ENCODE measurements at places on chromosomes 7 and 10.

DNA sequence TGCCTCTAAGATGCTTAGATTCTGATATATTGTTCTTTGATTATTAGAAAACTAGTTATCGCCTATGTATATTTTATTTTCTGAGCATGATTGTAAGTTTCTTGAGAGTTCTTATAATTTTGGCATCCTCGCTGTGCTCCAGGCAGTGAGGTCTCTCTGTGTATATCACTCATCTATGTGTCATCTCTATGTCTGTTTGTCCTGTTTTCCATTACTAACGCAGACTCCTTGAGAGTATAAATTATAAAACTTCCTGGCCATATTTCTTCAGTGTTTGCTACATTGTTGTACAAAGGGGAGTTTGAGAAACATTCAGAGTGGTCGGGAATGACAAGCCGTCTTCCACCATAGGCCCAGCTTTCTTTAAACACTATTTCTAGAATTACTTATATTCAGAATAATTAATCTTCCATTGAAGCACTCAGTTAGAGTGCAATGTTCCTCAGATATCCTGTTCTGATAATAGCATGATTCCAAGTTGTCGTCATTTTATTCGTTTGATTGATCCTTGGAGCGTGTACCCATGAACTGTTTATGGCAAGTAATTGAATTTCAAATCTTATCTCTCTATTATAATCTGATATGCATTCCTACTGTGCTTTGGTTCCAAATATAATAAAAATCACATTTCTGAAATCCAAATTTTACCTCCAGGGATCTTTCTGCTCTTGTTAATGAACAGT is 206.6 kb downstream of the BAMBI start:
- DNase-seq: no peak

DNA sequence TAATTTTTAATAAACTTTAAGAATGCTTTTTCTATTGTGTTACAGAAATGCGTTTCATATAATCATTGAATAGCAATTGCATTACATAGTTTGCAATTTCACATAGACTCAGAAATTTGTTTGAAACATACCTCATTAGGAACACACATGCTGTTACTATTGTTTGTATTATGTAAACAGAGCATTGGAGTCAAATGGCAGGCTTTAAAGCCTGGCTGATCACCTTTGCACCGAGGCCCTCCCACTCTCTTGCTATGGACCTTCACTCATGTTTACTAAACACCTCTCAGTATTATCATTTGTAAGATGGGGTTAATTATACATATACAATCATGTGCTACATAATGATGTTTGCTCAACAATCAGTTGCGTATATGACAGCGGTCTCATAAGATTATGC is 203.6 kb upstream of the NPSR1 start:
- DNase-seq: no peak

DNA sequence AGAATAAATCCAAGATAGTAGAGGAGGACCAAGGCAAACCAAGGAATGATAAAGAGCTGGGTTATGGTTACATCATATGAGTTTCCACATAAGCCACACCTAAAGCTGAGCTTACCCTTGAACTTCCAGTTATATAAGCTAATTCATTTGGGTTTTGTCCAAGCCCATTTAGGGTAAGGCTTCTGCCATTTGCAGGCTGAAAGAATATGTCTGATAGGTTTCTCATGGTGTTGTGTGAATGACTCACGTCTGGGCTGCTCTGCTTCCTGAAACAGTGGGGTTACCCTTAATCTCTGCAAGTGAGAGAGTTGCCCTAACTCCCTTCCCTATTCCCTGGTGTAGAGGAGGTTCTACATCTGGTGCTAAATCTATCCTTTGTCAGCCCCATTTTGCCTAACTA is 60.8 kb downstream of the PTTG1IP2 start:
- no peak for DNase-seq

DNA sequence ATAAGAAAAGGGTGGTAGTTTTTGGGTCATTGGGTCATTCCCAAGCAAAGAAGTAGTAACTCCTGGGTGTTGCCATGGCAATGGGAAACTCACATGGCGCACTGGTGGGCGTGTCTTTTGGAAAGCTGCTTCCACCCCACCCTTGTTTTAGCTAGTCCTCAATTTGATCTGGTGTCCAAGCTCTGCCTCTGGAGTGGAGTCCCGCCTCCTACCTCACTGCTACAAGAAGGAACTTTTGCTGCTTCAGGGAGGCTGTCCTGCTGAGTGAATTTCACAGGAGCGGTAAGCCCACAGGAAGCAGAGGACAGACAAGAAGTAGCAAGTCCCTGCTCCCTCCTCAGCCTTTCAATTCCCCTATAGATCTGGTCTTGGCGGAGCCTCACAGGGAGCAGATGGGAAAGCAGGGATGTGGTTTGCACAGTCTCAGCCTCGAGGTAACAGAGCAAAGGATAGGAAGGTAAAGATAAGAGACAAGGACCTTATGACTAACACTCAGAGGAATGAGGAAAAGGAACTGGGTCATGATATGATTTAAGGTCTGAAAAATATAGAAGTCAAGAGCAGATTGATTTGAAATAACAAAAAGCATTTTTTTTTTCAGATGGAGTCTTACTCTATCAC is 700.3 kb downstream of the TNS3 start:
- no peak for DNase-seq

DNA sequence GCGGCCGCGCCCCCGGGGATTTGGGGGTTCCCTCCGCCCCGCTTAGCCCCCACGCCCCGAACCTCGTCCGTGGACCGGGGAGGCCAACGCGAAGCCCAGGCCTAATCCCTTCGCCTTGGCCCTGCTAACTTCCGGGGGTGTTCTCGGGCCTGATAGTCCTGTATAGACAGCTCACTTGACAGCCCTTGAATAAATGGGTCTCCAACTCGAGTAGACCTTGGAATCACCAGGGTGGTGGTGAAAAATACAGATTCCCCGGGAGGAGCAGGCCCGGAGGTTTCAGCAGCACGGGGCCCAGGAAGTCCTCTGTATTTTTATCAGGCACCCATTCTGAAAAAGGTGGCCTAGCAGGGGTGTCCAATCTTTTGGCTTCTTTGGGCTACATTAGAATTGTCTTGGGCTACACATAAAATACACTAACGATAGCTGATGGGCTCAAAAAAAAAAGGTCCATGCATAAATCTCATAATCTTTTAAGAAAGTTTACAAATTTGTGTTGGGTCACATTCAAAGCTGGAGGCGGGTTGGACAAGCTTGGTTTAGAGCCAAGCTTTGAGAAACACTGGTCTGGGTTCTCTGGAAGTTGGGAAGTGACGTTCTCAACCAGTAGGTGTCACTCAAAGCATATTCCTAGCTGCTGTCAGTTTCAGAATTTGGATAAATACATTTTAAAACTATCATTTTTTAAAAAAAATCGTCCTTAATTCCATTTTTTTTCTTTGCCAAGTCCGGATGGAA is 221.7 kb downstream of the PHTF2 start:
- peak; percentile 34 for DNase-seq

- no peak for DNase-seq
Observed at GRCh38 chr10:59167512-59167911, 8.9 kb upstream of the PHYHIPL start.

- no peak for DNase-seq
Observed at GRCh38 chr10:132738454-132739224, 47.3 kb downstream of the NKX6-2 start.

- DNase-seq: no peak
Observed at GRCh38 chr7:22356701-22357310, at the start of gene RAPGEF5. Gene RAPGEF5 (minus strand): TSS chr7:22357154. CDS start chr7:22357060, 94 bp downstream.

- no peak for DNase-seq
Observed at GRCh38 chr10:30422981-30423654, 10.9 kb upstream of the MAP3K8 start.

DNA sequence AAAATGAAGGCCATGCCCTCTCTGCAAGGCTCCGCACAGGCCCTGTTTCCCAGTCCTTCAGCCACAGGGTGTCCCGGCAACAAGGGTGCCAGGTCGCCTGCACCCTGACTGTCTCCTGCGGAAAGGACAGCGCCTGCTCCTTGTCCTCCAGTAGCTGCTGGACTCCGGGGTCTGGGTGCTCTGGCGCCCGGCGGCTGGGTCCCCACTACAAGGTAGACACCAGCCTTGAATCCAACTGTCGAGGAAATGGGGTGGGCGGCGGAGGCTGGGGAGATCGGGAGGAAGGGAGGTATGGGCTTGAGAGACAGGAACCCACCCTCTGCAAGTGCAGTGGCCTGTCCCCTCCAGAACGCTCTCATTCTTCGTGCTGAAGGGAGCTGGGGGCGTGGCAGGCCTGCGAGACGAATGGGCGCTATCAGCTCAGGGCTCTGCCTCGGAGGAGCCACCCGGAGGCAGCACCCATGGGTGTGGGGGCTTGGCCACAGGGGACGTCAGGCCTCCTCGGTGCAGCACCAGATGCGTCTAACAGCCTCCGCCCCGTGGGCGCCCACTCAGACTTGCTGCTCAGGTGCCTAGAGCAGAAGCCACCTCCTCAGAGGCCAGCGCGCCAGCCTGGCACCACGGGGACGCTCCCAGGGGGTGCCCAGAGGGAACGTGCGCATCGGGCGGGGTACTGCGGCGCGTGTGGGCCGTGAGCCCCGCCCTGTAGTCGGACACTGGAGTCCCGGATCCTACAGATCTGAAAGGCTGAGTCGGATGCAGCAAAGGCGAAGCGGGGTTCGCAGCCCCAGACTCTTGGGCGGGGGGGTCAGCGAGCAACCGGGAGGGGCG is 15.6 kb downstream of the ADAM8 start:
- DNase-seq: peak; percentile 63

DNA sequence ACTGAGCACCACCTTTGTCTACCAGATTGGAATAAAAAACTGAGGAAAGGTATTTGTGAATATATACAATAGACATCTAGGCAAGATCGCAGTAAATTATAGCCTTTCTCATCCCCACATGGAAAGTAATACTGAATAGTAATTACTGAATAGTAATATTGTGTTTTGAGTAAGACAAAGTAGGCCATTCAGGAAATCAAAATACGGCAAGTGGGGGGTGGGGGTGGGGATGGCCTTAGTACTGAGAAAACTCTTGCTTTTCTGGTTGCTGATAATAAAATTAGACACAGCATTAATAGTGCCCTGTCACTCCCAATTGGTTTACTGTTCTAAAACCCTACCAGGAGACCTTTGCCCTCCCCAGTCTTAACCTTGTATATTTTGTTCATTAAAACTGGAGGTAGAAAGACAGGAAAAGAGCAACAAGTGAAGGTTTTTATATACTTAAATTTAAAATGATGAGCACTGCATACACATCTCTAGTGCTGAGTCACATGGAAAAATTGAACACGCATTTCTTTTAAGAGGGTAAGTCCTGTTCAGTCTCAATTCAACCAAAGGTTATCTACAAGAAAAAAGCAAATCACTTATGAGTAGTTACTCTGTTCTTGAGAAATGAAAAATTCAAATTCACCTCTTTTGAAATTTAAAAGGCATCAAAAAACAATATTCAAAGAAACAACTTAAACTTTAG is 65.6 kb downstream of the IGF2BP3 start:
- no peak for DNase-seq

GRCh38 chr10:119316729-119317097 is 109.3 kb downstream of the GRK5 start:
- no peak for DNase-seq

- no peak for DNase-seq
Observed at GRCh38 chr7:155869784-155870076, 57.5 kb upstream of the SHH start.

GRCh38 chr10:44413416-44413815 is 28.5 kb upstream of the CXCL12 start:
- DNase-seq: no peak

GRCh38 chr7:40658729-40659128 is 523.9 kb downstream of the SUGCT start:
- DNase-seq: no peak

GRCh38 chr10:36281831-36282331 is 639.8 kb upstream of the FZD8 start:
- DNase-seq: no peak

- no peak for DNase-seq
Observed at GRCh38 chr7:107234436-107234835, 65.6 kb downstream of the HBP1 start.

GRCh38 chr7:23966941-23967340 is 256.9 kb downstream of the STK31 start:
- DNase-seq: no peak

DNA sequence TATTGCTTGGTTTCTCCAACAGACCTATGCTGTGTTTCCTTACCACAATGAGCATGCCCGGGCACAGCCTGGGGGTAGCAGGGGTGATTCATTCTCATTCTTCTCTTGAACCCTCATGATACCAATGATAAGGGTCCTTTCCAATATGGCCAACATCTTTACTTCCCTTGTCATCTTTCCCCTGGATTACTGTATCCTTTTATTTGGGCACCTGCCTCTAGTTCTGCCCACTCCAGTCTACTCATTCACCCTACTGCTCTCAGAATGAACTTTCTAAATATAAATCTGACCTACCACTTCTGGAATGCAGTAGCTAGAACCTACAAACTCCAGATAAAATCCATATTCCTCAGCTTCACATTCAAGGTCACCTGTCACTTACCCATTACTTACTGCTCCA is 26.4 kb upstream of the ITPRID1 start:
- DNase-seq: no peak

GRCh38 chr10:51260376-51260775 is 186.1 kb downstream of the PRKG1 start:
- DNase-seq: no peak

DNA sequence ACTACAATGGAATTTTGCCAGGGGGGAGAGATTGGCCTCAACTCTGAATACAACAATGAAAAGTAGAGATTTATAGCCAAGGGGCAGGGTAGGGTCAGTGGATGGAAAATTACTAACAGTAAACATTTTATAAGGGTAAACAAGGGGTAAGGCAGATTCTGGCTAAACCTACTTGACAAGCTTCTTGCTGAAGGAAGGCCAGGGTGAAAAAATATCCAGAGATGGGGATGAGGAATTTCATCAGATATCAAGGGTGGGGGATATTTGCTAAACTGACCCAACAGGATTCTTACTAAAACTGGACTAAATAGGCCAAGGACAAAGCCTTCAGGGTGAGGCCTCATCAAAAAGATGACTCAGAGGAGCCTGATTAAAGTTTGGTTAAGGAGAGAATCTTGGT is 156.3 kb downstream of the RTKN2 start:
- DNase-seq: no peak

DNA sequence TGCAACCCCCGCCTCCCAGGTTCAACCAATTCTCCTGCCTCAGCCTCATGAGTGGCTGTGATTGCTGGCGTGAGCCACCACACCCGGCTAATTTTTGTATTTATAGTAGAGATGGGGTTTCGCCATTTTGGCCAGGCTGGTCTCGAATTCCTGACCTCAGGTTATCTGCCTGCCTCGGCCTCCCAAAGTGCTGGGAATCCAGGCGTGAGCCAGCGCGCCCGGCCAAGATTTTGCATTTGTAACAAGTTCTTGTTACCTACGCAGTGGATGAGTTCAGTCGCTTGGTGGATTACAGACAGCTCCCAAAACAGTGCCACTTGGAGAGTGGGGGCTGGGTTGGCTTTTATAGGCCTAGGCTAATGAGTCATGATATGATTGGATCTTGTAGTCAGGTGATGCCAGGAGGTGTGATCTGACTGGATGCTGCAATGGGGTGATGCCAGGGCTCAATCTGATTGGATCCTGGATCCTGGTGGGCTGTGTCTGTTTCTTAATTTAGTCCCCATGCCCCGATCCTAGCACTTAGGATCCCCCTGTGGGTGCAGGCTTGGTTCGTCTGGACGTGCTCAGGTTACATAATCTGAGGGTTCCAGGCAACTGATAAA is 20.3 kb downstream of the SBDS start:
- DNase-seq: no peak

GRCh38 chr10:4586776-4587175 is 239.2 kb upstream of the AKR1E2 start:
- DNase-seq: no peak
